ENCODE measurements at places on chromosomes 2 and 18.

DNA sequence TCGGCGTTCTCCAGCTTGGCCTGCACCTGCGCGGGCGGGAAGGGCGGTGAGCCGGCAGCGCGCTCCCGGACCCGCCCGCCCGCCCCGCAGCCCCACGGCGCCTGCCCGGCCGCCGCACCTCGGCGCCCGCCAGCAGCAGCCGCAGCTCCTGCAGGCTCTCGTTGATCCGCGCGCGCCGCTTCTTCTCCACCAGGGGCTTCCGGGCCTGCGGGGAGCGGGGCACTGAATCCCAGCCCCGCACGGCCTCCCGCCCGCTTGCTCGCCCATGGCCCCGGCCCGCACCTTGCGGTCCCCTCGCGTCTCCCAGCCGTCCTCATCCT, 335 bp downstream of the HES6 start:
- peak; percentile 17 for DNase-seq

DNA sequence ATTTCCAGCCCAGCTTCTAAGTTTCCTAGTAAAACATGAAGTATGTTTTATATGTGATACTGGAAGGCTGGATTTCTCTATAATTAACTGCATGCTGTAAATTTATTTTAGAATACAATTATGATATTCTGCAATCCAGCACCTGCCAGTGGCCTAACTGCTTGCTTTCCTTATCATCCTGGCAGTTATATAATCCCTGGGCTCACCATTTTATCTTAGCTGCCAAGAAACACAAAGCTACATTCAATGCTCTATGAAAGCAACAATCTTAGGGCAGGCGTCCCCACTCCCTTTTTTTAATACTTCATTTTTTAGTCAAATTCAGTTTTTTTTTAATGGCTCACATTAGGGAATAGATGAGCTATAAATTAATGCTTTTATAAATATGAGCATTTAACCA, 38.4 kb upstream of the UBXN4 start:
- no peak for DNase-seq

DNA sequence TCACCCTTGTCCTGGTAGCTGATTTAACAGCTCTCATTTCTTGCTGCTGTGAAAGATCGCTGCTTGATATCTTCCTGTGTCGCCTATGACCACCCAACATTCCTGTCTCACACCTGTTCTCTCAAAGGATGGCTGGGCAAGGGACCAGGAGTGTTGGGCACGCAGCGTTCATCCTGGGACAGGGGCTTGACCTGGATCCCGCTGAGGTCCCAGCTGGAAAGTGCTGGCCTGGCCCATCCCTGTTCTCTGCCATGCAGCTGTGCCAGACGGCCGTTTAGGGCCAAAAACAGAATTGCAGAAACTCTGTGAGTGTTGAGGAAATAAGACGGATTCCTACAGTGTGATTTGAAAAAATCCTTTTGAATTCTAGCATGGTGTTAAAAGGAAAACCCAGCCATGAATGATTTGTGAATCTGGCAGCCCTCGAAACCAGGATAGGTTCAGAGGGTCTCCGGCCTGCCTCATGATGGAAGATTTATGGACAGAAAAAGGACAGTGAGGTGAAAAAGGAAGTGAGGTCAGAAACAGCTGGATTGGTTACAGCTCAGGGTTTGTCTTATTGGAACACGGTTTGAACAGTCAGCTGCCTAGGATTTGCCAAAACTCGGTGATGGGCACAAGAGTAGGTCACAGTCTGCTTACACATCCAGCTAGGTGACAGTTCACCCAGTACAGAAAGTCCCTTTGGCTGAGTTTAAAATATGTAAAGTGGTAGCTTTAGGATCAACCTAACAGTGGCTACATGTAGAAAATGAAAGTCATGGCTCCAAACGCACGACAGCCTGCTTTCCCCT, 164.8 kb downstream of the DCDC2C start:
- no peak for DNase-seq

GRCh38 chr18:29651122-29651680, 1391.3 kb downstream of the DSC3 start:
- no peak for DNase-seq

GRCh38 chr2:14540015-14540414, 92.5 kb upstream of the LRATD1 start:
- DNase-seq: no peak

DNA sequence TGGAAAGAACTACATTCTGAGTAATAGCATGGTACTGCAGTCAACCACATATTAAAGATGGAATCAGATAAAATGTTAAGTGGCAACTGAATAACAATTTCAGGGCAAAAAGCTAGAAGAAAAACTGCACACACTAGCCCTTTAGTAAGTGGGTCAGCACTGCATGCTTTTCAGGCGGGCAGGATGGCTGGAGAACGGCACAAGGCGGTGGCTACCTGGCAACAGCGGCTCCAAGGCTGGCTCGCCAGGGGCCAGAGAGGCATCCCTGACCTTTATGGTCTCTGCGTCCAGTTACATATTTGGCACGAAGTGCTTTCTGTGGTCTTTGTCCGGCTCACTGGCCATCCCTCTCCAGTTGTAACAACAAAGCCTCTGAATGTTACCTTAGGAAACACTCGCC, 226.7 kb downstream of the MYT1L start:
- no peak for DNase-seq

GRCh38 chr2:235171550-235172031, 219.8 kb downstream of the SH3BP4 start:
- no peak for DNase-seq

DNA sequence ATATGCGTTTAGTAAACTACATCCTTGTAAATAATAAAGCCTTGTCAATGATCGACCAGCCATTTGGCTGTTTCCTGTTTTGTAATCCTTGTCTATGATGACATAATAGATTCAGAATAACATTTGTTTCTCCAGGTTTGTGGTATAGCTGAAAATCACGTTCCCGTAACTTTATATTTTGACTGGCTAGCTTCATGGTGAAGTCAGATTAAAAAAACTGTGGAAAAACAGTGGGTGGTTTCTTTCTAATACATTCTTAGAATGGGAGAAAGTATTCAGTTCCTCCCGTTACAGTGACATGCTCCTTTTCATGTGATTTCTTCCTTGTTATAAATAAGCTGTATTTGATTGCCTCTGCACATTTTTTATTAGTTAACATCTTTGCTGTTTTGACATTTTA, 366.9 kb downstream of the NYAP2 start:
- no peak for DNase-seq

DNA sequence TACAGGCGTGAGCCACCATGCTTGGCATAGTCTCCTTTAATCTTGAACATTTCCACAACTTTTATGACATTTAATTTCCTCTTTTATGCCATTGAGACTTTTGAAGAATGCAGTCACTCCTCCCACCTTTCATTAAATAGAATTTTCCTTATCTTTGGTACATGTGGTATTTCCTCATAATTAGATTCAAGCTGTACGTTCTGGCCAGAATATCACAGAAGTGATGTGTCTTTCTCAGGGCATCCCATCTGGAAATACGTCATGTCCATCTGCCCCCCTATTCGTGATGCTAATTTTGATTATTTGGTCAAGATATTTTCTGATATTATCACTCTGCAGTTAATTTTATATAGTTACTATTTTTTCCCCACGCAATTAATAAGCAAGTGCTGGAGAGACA, 16.9 kb downstream of the CASP10 start:
- DNase-seq: no peak

DNA sequence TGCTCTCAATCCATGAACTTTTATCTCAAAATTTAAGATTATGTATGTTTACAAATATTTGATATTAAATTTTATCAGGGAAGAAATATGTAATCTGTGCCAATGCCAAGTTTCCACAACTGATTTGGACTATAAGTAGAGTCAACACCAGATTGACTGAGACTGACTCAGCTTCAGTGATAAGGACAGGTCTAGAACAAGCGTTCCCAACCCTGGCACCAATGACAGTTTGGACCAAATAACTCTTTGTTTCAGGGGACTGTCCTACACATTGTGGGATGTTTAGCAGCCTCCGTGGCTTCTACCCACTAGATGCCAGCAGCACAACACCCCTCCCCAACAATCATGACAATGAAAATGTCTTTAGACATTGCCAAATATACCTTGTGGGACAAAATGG, 165.3 kb downstream of the THADA start:
- DNase-seq: no peak

- DNase-seq: no peak
These were observed 35.9 kb downstream of the SOWAHC start for GRCh38 chr2:109649736-109650695.

GRCh38 chr2:148201075-148202004, 180.4 kb downstream of the MBD5 start:
- peak; percentile 59 for DNase-seq

DNA sequence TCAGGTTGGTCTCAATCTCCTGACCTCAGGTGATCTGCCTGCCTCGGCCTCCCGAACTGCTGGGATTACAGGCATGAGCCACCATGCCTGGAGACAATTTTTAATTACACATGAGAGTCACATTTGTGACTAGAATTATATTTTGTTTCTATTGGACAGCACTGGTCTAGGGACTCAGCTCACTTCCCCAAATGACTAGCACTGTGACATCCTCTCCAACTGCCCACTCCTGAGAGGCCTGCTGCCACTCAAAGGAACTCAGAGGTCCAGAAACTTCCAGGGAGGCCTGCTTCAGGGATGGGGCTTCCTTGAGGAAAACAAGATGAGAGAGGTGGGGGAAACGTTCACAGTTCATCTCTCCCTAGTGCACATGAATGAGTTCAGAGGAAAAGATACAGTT, 29.5 kb downstream of the TMEM163 start:
- peak; percentile 34 for DNase-seq

DNA sequence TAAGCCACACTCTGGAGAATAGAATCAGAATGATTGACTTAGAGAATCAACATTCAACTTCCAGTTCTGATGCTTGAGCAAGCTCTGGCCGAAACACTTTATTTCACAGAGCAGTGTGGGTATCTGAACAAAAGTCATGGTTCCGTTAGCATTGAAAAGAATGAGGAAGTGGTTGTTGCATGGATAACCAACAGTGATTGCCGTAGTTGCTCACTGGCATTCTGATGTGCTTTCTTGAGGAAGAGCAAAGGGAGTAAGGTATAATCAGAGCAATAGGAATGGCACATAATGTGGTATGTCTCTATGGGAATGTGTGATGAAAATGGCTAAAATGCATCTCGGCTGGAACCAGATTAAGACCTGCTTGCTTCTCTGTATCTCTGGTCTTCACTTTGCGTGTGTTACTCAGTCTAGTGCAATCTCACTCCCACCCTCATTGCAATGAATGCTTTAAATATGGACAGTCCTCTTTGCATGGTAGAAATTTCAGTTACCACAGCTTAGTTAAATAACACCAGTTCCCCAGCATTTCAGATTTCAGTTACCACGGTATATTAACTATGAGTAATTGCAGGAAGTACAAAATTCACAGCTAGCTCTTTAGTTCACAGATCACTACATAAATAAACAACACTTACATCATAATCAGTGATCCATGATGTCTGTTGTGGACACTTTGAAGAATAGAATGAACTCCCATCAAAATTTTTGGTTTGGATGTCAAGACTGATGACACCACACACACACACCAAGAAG, 7.8 kb upstream of the RAB12 start:
- peak; percentile 88 for DNase-seq

GRCh38 chr2:73536133-73536840, 105.9 kb downstream of the NAT8 start:
- no peak for DNase-seq

DNA sequence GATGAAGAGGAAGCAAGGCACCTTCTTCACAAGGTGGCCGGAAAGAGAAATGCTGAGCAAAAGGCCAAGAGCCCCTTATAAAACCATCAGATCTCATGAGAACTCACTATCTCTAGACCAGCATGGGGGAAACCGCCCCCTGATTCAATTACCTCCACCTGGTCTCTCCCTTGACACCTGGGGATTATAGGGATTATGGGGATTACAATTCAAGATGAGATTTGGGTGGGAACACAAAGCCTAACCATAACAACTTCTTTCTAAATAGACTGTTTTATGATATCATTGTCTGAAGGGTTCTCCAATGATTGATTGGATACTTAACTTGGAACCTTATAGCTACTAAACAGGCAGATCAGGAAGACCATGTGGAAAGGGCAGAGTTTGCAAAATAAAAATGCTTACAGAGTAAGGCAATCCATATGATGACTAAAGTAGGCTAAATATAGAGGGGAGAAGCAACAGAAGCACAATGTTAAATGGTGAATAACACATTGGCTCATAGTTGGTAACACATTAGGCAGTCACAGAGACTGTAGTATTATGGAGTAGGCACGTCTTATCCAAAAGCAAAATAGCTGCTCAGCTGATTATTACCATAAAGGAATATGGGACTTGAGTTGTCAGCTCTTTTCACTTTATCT, 179.0 kb downstream of the BARD1 start:
- DNase-seq: no peak

DNA sequence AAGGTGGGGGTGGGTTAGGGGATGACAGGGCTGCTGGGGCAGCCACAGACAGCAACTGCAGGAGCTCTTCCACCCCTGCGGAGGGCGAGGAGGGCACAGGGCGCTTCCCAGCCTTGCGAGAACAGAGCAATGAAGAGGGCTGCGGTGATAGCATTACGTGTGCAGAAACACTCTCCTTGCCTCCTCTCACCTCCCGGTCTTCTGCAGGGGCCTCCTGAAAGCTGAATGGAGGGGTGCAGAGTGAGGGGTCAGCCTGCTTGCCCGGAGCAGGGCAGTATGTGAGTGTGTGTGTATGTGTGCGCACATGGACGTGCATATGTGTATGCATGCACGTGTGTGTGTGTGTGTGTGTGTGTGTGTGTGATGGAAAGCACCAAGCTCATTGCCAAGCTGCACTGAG, 29.5 kb upstream of the IL1R2 start:
- DNase-seq: no peak

DNA sequence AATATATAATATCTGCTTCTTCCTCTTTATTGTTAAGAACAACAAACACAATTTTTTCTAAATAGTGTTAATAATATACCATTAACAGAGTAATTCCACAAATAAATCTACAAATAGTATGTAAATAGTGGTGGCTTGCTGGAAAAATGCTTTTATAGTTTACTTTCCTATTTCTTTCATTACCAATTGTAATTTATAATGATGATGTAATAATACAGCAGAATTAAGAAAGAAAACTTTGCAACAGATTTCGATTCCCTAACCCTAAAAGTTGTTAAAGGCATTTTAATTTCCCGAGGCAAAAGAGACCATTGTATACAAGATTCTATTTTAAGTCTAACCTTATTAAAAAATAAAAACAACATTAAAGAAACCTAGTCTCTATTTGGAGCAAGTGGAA, 307.9 kb downstream of the CCDC178 start:
- no peak for DNase-seq

- DNase-seq: no peak
These were observed 301.6 kb upstream of the CDH20 start for GRCh38 chr18:61031626-61032025.

DNA sequence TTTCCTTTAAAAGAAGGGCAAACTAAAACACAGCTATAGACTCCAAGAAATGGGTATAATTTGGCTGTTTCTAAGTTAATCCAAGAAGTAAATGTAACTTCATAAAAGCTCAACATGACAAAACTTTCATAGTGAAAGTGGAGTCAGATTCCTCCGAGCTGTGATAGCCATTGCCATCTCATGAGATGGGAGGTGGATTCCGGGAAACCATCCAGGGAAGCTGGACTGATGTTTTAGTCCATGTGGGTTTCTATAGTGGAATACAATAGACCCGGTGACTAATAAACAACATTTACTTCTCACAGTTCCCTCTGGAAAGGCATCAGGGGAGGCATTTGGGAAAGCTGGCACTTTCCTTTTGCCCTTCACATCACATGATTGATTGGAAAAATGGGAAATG, 10.0 kb upstream of the LAPTM4A start:
- DNase-seq: no peak

All from suppressor macrophage (primary cell).